CD4-positive, alpha-beta T cell treated with Interleukin-17A for 4 hours (primary cell): ENCODE measurements at places on chromosomes 3 and 15.

DNA sequence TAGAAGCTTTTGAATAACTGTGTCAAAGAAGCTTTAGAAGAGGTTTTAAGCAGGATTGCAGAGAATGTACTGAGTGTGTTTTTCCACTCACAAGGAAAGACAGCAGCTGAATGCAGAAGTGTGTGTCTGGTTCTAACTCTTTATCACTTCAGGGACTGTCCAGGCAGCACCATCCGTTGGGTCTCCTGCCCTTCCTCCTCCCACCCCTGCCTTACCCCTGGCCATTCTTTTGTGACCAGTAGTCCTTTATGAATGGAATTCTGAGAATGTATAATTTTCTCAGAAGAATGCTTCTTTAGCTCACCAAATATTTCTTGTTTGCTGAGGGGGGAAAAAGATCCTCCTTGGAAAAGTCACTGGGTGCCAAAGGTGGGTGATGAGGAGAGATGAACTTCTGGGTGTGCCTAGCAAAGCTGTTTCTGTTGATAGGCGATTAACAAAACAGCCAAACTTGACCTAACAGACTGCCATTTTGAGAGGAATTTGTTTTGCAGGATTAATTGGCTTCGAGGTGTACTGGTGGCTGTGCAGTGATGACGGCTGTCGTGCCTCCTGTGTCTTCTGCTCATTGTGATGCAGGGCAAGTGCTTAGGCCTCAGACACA lies 70.9 kb downstream of the IGF1R start:
- DNase-seq: no peak

DNA sequence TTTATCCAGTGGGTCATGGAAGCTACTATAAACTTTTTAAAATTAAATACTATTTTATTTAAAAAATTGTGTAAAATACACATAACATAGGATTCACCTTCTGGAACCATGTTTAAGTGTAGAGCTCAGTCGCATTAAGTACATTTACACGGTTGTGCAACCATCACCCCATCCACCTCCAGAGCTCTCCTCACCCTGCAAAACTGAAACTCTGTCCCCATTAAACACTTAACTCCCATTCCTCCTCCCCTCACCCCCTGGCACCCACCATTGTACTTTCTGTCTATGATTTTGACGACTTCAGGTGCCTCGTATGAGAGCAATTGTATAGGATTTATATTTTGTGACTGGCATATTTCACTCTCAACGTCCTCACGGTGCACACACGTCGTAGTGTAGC lies 70.7 kb downstream of the APBA2 start:
- no peak for DNase-seq

GRCh38 chr3:35678643-35679161 lies 39.4 kb downstream of the ARPP21 start:
- DNase-seq: no peak

DNA sequence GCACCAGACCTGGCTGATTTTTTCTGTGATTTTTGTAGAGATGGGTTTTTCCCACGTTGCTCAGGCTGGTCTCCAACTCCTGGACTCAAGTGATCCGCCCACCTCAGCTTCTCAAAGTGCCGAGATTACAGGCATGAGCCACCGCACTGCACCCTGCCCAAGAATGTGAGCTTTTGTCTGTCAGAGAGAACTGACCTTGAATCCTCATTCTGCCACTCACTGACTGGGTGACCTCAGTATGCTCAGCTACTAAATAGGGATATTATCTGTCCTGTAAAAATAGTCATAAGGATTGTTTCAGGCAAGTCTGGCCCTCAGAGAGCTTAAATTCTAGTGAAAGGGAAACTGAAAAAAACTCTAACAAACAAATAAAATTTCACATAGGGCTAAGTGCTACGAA lies 2.1 kb upstream of the RFT1 start:
- no peak for DNase-seq

- no peak for DNase-seq
These were observed 44.8 kb downstream of the CCR3 start for GRCh38 chr3:46286947-46287565.

- DNase-seq: no peak
These were observed 24.9 kb downstream of the SEMA7A start for GRCh38 chr15:74408815-74409214.
